ENCODE measurements at places on chromosomes 7 and 10.

GRCh38 chr7:30850426-30850825 is 61.2 kb upstream of the AQP1 start:
- DNase-seq: no peak

DNA sequence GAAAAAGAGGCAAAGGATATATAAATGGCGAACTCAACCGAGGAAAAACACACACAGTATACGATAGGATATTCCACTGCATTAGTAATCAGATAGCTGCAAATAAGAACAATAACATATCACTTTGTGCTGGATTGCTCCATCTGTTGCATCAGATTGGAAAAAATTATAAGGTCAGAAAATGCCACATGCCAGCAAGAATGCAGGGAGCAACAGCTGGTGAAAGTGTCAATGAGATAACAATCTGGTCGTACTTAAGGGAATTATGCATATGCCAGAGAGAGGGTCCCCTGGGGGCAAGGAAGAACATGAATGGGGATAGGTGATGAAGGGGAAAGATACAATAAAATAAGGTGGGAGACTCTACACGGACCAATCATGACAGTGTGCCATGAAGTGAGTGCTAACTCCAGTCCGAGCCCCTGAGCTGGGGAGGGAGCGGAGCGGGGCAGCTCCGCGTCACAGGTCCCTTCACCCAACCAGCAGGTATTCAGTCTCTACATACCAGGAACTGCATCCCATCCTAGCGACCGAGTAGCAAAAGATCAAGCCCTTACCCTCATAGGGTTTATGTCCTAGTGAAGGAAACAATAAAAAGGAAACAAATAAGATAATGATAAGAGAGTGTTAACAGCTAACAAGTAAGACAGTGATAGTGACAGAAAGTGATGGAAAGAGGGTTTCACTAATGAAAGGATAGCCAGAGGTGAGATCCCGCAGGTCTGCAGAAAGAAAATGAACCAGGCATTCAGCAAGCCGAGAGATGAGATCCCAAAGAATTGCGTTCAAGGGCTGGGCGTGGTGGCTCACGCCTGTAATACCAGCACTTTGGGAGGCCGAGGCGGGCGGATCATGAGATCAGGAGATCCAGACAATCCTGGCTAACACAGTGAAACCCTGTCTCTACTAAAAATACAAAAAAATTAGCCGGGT is 9.4 kb downstream of the MPP7 start:
- no peak for DNase-seq

- DNase-seq: no peak
Measured at GRCh38 chr10:62166331-62167131, 102.1 kb downstream of the RTKN2 start.

DNA sequence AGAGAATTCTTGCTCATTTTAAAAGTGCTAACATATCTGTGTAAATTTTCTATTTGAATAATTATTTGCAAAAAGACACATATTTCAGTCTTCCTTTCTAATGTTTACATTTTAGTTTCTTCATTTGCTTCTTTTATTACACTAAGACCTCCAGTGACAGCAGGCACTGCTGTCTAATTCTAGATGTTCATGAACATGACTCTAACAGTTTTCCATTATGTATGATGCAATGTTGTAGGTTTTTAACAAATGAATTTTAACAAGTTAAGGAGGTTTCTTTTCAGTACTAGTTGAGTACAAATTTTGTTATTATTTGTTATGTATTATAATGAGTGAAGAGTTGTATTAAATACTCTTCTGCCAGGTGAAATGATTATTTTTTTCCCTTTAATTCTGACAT is 83.6 kb downstream of the GRB10 start:
- no peak for DNase-seq

- DNase-seq: no peak
Measured at GRCh38 chr7:100708395-100708794, 2.5 kb downstream of the POP7 start.

DNA sequence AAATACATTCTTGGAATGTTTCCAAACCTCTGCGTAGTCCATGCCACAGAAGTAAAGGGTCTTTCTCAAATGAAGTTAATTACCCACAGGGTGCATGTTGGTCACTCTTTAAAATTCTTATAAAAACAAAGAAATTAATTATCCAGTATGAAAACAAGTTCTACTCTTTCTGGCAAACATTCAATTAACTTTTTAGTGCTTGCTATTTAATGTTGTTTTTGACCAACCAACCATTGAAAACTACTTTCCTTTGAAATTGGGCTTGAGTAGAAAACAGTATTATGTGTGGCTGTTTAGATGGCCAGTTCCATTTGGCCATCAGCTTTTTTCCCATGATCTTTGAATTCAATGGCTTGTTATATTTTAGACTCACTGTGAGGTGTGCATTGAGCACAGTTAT is 83.0 kb downstream of the TAF3 start:
- DNase-seq: no peak

DNA sequence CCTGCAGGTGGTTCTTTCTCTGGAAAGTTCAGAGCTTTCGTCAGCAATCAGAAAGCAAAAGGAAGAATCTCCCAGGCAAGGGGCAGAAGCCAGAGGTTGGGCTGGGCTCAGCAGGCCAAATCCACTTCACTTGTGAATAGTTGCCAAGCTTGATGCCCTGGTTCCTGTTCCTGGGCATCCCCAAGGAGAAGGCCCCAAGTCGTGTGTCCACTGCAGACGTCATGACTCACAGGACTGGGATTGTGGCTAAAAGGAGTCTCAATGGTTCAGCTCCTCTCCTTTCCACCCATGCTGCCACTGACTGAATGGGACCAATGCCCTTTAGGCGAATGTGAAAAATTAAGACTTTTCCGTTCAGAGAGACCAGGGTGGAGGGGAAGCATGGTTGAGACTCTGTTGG is 38.6 kb upstream of the TRIM8 start:
- DNase-seq: no peak

GRCh38 chr10:86538547-86538946 is 17.0 kb upstream of the WAPL start:
- no peak for DNase-seq

GRCh38 chr7:84811362-84811761 is 375.5 kb downstream of the SEMA3D start:
- DNase-seq: no peak

GRCh38 chr7:137304624-137305235 is 38.8 kb downstream of the PTN start:
- DNase-seq: no peak

DNA sequence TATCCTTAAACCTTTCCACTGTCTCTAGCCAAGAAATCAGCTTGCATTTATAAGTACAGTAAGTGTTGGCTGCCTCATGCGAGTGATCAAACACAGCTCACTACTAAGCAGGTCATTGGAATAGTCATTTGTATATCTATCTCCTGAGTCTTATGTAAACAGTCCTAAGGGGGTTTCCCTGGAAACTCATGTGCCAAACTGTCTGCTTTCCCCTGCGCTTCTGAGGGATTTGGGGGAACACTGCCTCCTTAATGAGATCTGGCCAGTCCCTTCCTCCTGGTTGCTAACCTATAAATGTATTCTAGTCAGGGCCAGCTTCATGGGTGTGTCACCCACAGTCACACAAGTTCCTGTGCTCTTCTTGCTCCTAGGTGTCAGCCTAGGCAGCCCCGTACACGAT is 133.1 kb downstream of the CD36 start:
- no peak for DNase-seq

- no peak for DNase-seq
Measured at GRCh38 chr7:22361320-22361719, 4.4 kb upstream of the RAPGEF5 start.

GRCh38 chr7:140640727-140641523 is at the start of gene DENND2A:
Gene DENND2A, minus strand, starts transcription at chr7:140640813. Its CDS starts 38,416 bp downstream, at chr7:140602397.
- DNase-seq: no peak

- DNase-seq: no peak
Measured at GRCh38 chr10:94101894-94102293, 108.2 kb downstream of the PLCE1 start.

GRCh38 chr10:21953585-21954057 is 49.9 kb downstream of the DNAJC1 start:
- DNase-seq: no peak

- DNase-seq: no peak
Measured at GRCh38 chr10:73854310-73854709, 20.0 kb downstream of the CAMK2G start.

DNA sequence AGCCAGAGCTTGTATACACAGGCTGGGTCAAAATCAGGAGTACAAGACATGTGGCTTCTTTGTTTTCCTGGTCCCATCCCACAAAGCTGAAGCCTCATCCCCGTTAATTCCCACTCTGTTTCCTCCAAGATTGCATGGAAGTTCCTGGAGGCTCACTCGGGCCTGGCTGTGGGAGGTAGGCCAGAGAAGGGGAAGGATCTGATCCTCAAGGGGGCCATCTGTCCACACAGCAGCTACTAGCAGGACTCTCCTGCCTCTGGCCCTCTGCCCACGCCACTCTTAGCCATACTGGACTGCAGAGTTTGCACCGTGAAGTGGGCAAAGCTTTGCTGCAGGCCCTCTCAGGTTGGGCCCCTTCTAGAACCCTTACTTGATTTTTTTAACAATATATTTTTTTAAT is 160.6 kb downstream of the FGFR2 start:
- DNase-seq: no peak

GRCh38 chr7:137964824-137965545 is 36.9 kb downstream of the CREB3L2 start:
- no peak for DNase-seq

- no peak for DNase-seq
Measured at GRCh38 chr10:102919246-102919959, 1.3 kb downstream of the CNNM2 start.

GRCh38 chr10:132575320-132576201 is 38.0 kb downstream of the INPP5A start:
- no peak for DNase-seq

GRCh38 chr7:135808206-135808605 is 59.6 kb upstream of the FAM180A start:
- DNase-seq: no peak

DNA sequence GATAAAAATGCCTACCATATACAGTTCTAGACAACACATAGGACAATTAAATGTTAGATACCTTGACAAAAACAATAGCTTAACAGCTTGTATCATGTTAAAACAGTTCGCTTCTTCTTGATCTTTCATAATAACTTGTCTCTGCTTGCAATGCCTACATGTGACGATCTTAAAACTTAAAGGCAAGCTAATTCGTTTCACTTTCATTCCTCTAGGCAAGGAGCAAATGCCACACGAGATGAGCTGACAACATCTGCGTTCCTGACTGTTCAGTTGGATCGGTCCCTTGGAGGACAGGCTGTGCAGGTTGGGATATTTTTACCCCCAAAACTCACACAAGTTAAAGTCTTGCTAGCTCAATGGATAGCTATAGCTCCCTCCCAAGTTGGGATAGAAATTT is 51.6 kb upstream of the ARL4A start:
- no peak for DNase-seq

- no peak for DNase-seq
Measured at GRCh38 chr10:72808001-72808400, 85.5 kb upstream of the OIT3 start.

GRCh38 chr10:88271761-88272543 is 311.2 kb downstream of the RNLS start:
- DNase-seq: no peak

DNA sequence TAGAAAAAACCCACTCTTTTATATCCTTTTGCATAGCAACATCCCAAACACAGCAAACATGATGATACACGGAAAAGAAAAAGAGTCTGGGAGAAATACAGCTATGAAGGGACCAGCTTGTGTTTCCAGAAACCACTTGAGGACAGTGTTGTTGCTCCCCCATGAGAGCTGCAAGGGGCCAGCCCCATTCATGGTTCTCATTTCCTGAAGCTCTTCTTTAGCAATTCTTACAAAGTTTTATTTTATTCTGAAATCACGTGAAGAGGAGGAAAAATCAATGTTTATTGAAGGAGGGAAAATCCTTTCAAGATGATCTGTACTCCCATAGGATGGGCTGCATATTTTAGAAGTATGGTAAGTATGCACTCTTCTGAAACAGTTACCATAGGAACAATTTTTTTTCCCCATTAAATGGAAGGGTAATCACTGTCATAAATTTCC is 17.5 kb upstream of the PRTFDC1 start:
- no peak for DNase-seq

- DNase-seq: no peak
Measured at GRCh38 chr10:24427678-24428409, 218.9 kb downstream of the KIAA1217 start.

DNA sequence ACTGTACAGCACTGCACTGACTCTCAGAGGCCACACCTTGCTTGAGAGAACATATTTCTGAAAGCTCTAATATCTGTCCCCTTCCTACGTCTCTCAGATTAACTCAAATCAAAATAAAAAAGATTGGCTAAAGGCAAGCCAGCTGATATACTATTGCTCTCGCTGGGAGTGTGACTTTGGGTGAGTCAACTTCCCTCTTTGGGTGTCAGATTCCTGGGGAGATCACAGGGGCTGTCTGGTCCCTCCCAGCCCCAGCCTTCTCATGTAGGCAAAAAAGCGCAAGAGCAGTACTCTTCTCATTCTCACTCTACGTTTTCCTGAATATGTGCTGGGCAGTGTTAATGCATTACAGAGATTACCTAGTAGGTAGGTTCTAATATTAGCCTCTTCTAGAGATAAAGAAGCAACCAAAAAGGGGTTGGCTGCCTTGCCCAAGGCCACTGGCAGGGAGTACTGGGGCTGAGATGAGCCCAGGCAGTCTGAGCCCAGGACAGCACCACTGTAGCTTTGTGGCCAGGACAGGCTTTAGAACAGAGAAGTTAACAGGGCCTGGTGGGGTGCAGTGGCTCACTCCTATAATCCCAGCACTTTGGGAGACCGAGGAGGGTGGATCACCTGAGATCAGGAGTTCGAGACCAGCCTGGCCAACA is 9.1 kb upstream of the DENND2A start:
- no peak for DNase-seq

DNA sequence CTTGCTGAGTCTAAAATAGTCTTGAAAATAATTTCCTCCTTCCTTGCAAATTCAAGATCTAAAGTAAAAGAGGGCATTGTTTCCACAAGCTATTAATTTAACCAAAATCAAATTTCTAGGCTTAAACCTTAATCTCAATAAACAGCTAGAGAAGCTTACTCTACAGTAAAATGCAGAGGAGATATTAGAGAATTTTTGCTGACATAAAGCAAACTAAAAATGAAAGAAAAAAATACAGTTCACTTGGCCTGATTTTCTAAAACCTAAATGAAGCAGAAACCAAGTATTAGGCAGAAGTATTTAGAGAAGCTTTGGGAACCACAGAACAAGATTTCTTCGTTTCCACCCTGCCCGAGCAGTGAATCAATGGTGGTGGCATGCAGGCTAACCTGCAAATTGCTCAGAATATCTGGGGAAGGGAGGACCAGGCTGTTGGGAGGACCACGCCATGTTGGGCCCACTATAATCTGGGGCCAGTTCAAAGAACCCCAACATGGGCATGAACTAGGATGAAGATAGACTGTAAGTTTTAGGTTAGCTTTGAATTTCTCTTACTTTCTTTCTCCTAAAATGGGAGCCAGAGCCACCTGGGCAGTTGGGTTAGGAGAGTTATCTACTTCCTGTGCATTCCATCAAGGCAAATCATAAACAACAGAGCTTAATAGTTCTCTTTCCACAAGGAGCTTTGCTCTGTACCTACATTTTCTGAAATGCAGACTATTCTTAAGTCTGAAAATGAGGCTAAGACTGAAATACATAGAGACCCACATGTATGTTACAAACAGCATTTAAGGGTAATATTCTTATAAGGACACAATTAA is 4.1 kb downstream of the LAMB1 start:
- no peak for DNase-seq

- DNase-seq: peak; percentile 40
Measured at GRCh38 chr7:44565097-44565794, 8.5 kb downstream of the DDX56 start.
